Putamen (tissue), 1 donor: ENCODE measurements at places on chromosomes 7 and 10.

- no peak for DNase-seq
Observed at GRCh38 chr7:159198016-159198724, 53.5 kb upstream of the VIPR2 start.

DNA sequence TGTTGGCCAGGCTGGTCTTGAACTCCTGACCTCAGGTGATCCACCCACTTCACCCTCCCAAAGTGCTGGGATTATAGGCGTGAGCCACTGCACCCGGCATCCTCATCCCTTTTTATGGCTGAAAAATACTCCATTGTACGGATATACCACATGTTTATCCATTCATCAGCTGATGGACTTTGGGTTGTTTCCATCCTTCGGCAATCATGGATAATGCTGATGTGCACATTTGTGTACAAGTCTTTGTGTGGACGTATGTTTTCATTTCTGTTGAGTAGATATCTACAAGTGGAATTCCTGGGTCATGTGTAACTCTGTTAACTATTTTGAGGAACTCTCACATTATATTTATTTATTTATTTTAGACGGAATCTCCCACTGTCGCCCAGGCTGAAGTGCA lies 5.7 kb upstream of the UCMA start:
- DNase-seq = no peak

- DNase-seq = no peak
Observed at GRCh38 chr10:125002423-125003145, 60.7 kb downstream of the ZRANB1 start.

DNA sequence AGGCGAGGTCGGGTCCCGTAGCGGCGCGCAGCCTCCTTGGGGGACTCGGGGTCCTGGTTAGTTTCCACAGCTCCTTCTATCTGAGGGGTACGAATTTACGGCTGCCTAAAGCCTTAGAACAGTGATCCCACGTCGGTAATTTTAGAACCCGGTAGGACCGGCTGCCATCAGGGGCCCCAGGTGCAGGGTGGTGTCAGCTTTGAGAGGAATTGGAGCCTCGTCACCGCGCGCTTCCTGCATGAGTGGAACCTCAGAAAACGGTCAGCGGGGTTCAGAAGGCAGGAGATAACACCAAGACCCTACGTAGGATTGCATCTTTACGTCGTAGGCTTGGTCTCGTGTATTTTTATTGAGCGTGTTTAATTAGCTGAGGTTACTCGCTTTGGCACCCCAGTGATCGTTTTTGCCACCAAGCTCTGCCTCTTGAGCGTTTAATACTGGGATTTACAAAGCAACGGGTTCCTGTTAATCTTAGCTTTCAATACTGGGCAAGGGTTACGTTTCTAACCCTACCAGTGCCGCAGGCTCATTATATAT lies 443 bp downstream of the RNF32 start:
- peak; percentile 28 for DNase-seq

DNA sequence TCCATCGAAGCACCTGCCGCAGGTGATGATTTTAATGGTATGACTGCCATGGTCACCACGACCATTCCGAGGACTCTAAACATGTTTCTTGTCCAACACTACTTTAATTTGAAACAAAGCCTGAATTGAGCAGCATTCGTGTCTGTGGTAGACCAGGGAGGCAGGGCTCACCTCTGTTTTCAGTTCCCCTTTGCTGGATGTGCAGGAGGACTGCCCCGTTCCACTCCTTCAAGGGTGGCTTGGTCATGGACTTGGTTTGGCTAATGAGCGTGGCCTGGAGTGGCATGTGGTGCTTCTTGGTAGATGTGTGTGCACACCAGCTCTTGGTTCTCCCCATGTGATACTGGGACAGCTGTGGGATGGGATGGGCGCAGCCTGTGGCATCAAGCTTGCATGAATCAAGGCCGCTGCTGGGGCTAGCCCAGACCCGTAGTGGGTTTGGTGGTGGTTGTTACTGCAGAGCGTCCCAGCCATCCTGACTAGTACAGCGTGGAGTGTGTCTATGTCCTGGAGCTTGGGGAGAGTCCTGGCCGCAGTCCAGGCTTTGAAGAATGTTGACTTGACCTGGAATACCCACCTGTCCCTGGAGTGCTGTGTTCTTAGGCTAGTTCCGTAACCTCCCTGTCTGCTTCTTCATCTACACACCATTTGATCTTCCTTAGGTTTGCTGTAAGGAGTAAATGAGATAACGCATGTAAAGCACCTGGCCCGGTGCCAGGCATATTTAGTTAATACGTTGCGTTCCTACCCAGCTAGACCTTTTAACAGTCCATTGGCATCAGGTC lies 34.8 kb downstream of the MGMT start:
- DNase-seq = no peak
